Dermis blood vessel endothelial cell (primary cell): ENCODE measurements at places on chromosomes 3 and 15.

DNA sequence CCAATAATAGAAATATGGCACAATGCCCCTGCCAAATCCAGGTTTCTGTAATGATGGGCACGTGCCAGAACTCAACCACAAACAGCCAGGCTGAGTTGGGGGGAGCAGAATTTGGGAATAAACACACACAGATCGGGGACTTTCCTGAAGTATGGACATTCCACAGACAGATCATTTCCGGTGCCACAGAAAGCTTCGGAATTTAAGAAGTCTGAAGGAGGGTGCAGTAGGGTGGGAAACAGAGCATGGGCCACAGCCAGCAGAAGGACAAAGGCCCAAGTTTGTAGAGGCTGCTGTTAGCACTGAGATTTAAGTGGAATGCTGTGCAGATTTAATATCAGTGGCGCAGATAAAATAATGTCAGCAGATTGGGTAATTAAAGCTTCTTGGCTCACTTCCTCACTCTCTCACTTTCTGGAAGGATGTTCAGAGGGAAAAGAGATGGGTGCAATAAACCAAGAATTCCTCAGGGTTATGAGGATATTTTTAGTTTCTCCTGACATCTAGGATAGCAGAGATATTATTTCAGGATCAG, 67.4 kb downstream of the MYLK start:
- DNase-seq = no peak

DNA sequence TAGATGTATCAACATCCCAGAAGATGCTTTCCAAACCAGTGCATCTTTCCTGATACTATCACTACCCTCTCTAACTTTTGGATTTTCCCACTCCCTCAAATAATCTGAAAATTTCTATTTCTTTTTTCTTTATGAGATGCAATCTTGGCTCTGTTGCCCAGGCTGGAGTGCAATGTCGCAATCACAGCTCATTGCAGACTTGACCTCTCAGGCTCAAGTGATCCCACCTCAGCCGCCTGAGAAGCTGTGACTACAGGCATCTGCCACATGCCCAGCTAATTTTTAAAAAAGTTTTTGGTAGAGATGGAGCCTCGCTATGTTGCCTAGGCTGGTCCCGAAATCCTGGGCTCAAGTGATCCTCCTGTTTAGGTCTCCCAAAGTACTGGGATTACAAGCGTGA, 239.7 kb downstream of the SUCLG2 start:
- DNase-seq = no peak

DNA sequence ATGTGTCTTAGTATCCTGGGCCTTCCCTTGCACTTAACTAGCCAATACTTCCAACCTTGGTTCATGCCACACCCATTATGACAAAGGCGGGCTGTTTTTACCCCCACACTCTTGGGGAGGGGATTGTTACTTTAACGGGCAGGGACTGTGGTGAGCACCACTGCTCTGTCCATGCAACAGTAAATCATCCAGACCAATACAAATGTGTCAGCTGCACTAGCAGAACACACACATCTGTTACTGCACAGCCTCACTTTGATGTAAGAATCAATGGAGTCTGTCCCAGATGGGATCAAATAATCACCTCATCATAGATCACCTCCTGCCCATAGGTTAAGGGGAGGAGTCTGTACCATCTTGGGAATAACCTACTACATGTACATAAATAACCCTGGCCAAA, 58.1 kb downstream of the NPAP1 start:
- DNase-seq = no peak

DNA sequence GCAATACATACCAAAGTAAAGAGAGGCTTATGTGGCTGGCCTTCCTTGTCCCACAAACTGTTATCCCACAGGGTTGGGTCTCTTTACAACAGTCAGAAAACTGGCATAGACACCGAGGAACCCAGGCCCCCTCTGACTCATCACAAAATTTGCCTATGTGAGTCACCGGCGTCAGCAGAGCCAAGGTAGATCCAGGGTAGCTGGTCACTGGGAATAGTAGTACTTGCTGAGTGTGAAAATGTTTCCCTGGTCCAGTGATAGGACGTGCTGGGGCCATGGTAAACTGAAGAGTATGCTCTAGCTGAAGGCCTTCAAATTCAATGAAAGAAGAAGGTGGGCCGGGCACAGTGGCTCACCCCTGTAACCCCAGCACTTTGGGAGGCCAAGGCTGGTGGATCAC, 27.1 kb upstream of the SKIL start:
- DNase-seq = peak; percentile 27

GRCh38 chr3:15522016-15522415, 510 bp upstream of the COLQ start:
- DNase-seq = no peak

DNA sequence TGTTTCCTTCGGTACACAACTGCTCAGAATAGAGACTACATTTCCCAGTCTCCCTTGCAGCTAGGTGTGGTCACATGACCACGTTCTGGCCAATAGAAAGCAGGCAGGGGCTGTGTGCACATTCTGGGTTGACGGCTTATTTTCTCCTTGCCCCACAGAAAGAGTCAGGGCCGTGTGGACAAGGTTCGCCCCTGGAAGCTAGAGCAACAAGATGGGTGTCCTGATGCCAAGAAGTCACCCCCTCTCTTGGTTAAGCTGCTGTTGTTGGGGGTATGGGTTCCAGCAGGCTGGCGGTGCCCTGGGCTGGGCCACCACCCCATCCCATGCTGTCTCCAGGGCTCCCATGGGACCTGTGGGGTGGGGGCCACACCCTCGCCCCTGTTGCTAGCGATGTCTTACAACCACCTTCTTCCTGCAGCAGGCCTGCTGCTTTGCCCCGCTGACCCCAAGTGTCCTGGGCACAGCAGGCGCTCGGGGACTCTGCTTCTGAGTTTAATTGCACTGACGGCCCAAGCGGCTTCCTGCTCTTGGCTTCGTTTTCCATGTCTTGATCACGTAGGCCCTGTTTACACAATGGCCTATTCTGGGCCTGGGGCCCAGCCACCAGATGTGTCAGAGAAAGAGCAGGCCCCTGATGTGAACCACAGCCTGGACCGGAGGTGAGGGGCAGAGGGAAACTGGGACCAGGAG, 24.9 kb downstream of the ABTB1 start:
- peak; percentile 85 for DNase-seq

GRCh38 chr3:197205675-197206074, 92.7 kb downstream of the DLG1 start:
- no peak for DNase-seq

GRCh38 chr3:177421481-177421785, 224.2 kb upstream of the TBL1XR1 start:
- DNase-seq = no peak

DNA sequence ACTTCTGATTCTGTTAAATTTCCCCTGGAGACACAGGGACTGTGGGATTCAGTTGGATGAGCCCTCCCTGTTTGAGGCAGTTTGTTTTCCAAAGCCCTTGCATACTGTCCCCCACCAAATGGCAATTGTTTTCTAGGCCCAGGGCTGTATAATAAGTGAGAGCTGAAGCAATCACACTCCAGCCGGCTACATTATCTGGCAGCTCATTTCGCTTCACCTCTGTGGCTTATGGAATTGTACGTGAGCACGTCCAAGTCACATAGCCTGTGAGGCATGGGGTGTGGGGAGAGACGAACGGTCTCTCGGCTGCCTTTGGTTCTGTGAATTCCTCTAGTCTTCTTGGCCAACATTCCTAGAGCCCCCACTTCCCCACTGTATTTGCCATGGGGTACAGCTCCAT, 10.7 kb downstream of the RBP2 start:
- DNase-seq = no peak

- DNase-seq = no peak
Measured at GRCh38 chr3:21912711-21913110, 161.7 kb upstream of the ZNF385D start.

DNA sequence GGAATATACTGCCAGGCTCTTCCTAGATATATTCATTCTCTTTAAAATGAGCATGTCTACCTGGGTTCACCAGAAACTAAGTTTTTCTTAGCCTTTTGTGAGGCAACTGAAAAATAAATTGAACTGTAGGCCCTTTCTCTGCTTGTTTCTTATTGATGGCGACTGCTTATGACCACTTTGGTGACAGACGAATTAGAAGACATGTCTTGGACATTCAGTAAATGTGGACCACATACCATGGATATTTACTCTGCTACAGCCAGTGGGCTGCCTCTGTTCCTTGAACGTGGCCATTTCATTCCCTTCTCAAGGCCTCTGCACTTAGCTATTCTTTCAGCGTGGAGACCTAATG, 603 bp upstream of the SELENOK start:
- no peak for DNase-seq

DNA sequence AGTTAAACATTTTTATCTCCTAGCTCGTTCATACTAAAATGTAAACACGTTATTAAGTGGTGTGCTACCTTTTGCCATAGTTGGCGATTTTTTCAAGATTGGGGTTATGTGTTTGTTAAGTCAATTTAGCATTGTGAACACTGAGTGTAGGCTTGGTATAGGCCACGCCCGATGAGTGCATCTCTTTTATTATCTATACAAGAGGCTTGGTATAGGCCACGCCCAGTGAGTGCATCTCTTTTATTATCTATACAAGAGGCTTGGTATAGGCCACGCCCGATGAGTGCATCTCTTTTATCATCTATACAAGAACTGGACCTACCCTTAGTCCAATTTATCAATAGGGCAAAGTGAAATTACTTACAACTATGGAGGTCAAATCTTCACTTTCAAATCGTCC, 70.4 kb downstream of the NIPA2 start:
- DNase-seq = no peak

DNA sequence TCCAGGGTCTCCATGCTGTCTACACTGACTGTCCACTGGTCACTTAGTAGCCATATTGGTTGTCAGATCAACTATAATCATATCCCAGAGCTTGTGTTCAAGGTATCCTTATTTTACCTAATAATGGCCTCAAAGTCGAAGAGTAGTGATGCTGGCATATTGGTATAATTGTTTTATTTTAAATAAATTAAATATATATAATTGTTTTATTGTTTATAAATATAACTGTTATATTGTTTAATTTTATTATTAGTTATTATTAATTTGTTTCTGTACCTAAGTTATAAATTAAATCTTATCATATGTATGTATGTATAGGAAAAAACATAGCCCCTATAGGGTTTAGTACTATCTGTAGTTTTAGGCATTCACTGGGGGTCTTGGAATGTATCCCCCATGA, 205.0 kb downstream of the FOXP1 start:
- DNase-seq = no peak

GRCh38 chr3:182861348-182861747, 68.0 kb downstream of the ATP11B start:
- DNase-seq = no peak

DNA sequence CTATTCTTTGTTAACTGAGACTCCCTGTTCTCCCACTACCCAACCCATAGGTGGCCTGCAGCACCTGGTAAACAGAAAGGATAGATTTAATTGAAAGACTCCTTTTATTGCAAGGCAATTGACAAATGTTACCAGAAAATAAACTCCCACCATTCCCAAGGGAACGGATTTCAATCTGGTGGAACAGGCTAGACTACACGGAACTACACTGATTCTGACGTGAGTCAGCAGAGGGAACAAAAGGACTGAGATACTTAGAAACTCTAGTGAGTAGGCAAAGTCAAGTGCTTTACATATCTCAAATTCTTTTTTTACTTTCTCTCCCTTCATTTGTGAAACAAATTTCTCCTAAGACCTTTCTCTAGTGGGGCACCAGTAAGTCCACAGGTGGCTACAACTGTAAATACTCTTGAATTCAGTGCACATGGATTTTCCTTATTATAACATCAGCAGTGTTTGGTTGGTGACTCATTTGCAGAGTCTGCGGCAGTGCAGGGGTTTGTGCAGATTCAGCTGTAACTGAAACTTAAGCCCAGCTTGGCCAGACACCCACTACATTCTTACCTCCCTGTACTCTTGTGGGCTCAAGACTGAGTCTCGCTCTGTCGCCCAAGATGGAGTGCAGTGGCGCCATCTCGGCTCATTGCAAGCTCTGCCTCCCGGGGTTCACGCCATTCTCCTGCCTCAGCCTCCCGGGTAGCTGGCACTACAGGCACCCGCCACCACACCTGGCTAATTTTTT, 34.3 kb upstream of the PLSCR2 start:
- DNase-seq = peak; percentile 76

DNA sequence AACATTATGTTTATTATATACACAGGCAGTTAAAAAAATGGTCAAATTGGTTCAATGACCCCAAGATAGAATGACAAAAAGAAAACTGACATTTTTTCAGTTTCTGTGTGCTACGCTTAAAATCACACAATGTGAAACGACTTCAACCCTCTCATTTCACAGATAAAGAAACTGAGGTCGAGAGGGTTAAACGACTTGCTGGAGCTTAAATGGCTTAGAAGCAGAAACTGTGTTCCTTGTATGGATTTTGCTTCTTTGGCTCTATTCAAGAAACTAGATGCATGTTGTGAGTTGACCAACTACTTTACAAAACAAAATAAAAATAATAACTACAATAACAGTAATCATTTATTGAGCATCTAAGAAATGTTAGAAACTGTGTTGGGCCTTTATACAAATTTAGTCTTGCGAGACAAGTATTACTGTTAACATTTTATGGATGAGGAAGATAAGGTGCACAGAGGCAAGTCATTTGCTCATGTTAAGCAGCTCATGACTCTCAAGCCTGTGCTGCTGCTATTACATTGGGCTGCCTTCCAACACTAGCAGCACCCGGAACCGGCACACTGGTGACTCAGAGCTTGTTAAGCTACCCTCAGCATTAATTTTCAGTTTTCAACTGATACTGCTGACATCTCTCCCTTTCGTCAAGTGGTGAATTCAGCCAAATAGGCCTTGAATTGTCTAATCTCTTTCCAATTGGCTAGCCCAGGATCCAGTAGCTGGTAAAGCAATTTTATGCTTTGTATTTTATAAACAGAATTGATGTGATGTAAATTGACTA, 487.6 kb downstream of the NAALADL2 start:
- DNase-seq = peak; percentile 47

GRCh38 chr15:76342382-76343201, 6.0 kb downstream of the ISL2 start:
- no peak for DNase-seq

DNA sequence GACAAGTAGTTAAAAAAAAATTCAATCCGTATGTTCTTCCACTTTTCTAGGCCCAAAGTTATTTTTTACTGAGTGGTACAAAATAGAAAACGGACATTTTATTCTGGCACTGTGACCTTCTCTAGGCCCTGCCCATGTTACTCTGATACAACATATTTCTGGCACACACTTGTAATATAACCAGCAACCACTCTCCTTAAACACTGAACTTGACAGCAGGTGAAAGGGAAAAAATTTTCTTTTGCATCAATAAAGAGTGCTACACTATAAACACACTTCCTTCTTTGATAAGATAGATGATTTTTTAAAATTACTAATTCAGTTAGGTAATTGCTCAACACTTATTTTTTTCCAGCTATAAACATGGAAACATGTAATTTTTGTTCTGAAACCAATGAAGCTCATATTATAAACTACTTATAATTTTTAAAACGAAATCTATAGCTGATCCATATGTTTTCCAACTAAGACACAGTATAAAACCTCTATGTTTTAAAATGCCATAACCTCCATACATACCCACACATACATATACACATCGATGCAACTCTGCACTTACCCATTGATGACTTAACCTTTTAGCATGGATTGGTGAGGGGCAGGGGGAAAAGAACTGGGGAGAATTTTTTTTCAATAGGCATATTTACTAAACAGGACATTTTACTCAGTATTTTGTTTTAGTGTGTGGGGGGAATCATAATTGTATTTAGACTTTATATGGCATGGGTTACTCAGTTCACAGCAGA, 5.3 kb upstream of the CTNNB1 start:
- no peak for DNase-seq

GRCh38 chr3:41881233-41881821, 80.6 kb downstream of the ULK4 start:
- peak; percentile 68 for DNase-seq

- no peak for DNase-seq
Measured at GRCh38 chr3:41370307-41370706, 171.0 kb downstream of the CTNNB1 start.

- no peak for DNase-seq
Measured at GRCh38 chr15:78229431-78230406, 4.6 kb downstream of the ACSBG1 start.
